ENCODE measurements at places on chromosomes 2 and 18. TPM values are rescaled to one million over a fixed set of nuclear protein-coding genes. Genes with fewer than 3 reads are reported as not detected.
A peak's percentile ranks its signal among the peaks of the same experiment; 100 is the strongest.

DNA sequence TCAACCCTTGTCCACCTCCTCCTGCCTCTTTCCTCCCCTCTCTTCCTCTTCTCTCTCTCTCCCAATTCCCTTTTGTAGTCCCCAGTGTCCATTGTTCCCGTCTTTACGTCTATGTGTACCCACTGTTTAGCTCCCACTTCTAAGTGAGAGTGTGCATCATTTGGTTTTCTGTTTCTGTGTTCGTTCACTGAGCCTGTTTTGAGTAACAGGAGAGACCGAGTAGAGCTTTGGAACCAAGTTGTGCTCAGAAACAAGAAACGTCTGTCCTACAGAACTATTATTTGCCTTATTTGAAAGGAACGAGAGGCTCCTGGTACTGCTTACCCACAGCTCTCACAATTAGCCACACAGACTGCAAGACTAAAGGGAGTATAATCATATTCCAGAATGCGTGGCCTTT lies 50.1 kb upstream of the MAPRE2 start:
- no peak overlapping the region for H3K4me3 ChIP-seq
- no peaks in the 10 kb centered on the region for H3K36me3 ChIP-seq
- no peaks in the 10 kb centered on the region for H3K27me3 ChIP-seq
- H3K27ac ChIP-seq: no peak overlapping the region
- DNase-seq: no peak

- DNase-seq: no peak
- H3K36me3 ChIP-seq: no peaks in the 10 kb centered on the region
- H3K4me1 ChIP-seq: peaks cover 4% of the 10 kb centered on the region
- no peak overlapping the region for H3K27ac ChIP-seq
Measured at GRCh38 chr2:110771547-110772382, 39.4 kb downstream of the ACOXL start.

DNA sequence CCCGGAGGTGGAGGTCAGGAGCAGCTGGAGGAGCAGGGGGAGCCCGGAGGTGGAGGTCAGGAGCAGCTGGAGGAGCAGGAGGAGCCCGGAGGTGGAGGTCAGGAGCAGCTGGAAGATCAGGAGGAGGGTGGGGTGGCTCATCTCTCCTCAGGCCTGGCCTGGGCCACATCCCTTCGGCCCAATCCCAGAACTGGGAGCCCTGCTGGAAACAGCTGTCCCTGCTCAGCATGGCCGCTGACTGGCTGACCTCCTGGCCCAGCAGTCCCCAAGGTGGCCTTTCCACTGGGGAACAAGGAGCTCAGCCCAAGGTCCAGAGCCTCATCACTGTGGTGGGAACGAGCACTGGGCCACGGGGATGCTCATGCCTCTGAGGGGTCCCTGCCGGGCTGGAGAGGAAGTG lies 66.6 kb upstream of the LAPTM4A start:
- H3K36me3 ChIP-seq: no peaks in the 10 kb centered on the region
- peaks cover 12% of the 10 kb centered on the region for H3K27me3 ChIP-seq
- H3K4me3 ChIP-seq: no peak overlapping the region
- DNase-seq: no peak
- no peaks in the 10 kb centered on the region for H3K4me1 ChIP-seq
- no peak overlapping the region for H3K27ac ChIP-seq

- no peak overlapping the region for H3K27ac ChIP-seq
- H3K4me3 ChIP-seq: no peak overlapping the region
- no peak for DNase-seq
Measured at GRCh38 chr2:86413296-86414094, 27.7 kb upstream of the KDM3A start.

DNA sequence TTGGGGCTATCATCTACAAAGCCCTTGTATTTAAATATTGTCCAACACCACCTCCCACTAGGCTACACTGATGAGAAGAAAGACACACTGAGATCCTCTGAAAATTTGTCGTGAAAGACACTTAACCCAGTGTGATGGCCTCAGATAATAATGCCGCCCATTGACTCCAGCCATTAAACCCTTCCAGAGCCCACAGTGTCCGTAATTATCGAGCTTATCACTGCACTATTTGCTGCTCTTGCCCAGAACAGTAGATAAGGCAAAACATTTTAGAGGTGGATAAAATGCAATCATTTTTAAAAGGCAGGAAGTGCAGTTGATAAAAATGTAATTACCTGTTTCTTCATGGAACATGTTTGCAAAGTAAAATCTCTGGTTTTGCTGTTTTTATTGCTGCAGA lies 121.3 kb upstream of the DDX18 start:
- H3K4me3 ChIP-seq: no peak overlapping the region
- H3K27ac ChIP-seq: no peak overlapping the region
- DNase-seq: no peak
- H3K4me1 ChIP-seq: no peaks in the 10 kb centered on the region
- no peaks in the 10 kb centered on the region for H3K36me3 ChIP-seq

DNA sequence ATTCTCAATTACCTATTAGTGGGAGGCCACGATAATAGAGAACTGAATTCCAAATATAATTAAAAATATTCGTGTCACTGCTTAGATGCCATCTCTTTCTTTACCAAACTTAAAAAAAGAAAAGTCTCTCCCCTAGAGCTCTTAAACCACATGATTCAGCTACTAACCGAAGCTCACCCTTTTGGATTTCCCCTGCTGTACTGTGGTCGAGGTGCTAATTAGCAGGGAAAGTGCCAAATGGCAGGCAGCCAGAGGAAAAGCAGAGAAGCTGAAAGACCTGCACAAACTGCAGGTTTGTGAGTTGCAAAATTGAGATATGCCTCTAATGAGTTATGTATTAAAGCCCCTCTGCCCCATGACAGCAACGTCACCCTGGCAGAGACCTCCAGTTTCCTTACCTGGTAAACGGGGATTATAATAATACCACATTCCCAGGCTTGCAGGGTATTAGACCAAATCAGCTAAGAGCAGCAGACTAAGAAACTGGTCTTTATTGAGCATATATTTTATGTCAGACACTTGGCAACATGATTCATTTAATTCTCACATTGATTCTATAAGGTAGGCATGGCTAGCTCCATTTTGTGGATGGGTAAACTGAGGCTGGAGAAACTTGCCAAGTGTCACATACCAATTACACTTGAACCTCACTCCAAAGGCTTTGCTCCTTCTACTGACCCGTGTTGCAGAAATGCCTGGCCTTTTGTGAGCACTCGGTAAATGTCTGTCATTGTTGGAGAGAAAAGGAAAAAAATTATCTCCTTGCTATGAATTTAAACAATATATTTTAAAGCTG lies 259.7 kb downstream of the LPIN1 start:
- H3K27ac ChIP-seq: no peak overlapping the region
- DNase-seq: peak; percentile 66
- H3K36me3 ChIP-seq: no peaks in the 10 kb centered on the region
- no peaks in the 10 kb centered on the region for H3K27me3 ChIP-seq
- H3K4me3 ChIP-seq: no peak overlapping the region
- H3K4me1 ChIP-seq: no peaks in the 10 kb centered on the region

DNA sequence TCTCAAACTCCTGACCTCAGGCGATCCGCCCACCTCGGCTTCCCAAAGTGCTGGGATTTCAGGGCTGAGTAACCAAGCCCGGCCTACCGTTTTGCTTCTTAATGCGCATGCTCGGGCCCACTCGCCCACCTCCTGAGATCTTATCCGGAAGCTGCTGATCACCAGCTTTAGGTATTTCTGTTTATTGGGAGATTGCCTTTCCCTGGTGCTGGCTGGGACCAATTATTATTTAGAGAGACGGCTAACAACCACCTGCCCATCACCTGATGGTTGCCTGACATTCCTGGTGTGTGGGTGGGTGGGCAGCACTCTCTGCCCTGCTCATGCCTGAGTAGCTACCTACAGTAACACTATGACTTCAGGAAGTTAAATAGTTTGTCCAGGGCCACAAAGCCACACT lies 56.3 kb upstream of the ZNF532 start:
- H3K27me3 ChIP-seq: no peaks in the 10 kb centered on the region
- H3K4me1 ChIP-seq: no peaks in the 10 kb centered on the region
- H3K27ac ChIP-seq: no peak overlapping the region
- no peaks in the 10 kb centered on the region for H3K36me3 ChIP-seq

DNA sequence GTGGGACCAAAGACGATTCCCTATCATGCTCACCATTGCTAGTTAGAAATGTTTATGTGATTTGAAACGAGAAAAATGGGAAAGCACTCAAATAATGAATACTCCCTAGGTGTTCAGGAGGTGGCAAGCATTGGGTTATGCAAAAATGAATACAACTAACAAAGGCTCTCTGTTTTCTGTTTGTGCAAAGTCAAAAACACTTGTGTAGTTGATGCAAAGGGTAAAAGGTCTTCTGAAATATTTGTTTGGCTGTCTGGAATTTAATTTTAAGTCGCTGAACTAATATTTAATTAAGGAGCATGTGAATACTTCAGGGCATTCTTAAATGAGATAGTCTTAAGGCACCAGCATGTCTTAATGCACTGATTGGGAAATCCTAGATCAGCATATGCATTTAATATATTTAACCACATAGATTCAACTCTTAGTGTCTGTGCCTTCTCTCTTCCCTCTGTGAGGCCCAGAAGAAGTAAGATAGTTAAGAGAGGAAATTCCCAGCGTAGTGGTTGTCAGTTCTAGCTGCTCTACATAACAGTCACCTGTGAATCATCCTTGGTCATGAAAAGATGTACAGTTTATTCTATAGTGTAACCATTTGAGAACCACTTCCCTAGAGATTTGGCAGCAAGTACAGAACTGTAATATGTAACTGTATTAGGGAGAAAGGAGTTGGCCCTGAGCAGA lies 111.9 kb downstream of the EPC2 start:
- H3K36me3 ChIP-seq: no peaks in the 10 kb centered on the region
- peaks cover 3% of the 10 kb centered on the region for H3K4me1 ChIP-seq
- no peak overlapping the region for H3K27ac ChIP-seq
- peak; percentile 46 for DNase-seq

DNA sequence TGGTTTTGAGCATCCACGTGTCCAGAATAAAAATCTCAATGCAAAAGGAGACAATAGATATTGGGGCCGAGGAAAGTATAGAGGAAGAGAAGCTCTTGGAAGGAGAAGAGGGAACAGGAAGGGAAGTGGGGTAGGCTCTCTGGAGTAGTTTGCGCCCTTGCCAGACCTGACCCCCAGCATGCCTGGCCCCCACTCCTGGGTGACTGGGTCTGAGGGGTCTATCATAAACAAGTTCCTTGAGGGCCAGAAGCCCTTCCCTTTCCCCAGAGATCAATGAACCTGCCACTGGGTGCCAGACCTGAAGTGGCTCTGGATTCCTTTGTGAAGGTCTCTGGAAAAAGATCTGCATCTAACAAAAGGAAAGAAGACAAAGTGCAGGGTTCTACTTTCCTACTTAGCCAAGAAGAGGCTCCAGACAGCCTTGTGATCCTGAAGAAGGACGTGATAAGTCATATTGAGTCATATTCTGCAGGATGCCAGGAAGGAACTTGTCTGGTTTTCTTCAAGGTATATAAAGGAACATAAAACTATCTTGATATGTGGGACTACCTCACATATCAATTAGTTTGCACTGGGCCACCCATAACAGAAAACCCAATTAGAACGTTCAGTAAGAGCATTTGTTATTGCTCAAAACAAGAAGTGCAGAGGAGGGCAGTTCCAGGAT lies 18.7 kb upstream of the ATOH8 start:
- peak; percentile 60 for DNase-seq
- no peak overlapping the region for H3K4me3 ChIP-seq
- H3K36me3 ChIP-seq: no peaks in the 10 kb centered on the region

GRCh38 chr2:164826293-164827243 lies 15.1 kb downstream of the COBLL1 start:
- H3K4me3 ChIP-seq: no peak overlapping the region
- H3K36me3 ChIP-seq: no peaks in the 10 kb centered on the region
- no peaks in the 10 kb centered on the region for H3K27me3 ChIP-seq
- H3K4me1 ChIP-seq: peaks cover 5% of the 10 kb centered on the region

- peaks cover 3% of the 10 kb centered on the region for H3K27me3 ChIP-seq
- no peak for DNase-seq
- no peak overlapping the region for H3K4me3 ChIP-seq
- H3K4me1 ChIP-seq: no peaks in the 10 kb centered on the region
- H3K36me3 ChIP-seq: no peaks in the 10 kb centered on the region
- H3K27ac ChIP-seq: no peak overlapping the region
Measured at GRCh38 chr2:119204525-119204924, 19.1 kb upstream of the STEAP3 start.

- H3K4me1 ChIP-seq: peaks cover 6% of the 10 kb centered on the region
- peak; percentile 59 for DNase-seq
- H3K36me3 ChIP-seq: no peaks in the 10 kb centered on the region
- H3K4me3 ChIP-seq: no peak overlapping the region
- H3K27me3 ChIP-seq: no peaks in the 10 kb centered on the region
Measured at GRCh38 chr2:191202209-191202721, 42.9 kb upstream of the MYO1B start.

GRCh38 chr2:34307636-34308035 lies 708.5 kb upstream of the FAM98A start:
- no peaks in the 10 kb centered on the region for H3K4me1 ChIP-seq
- H3K4me3 ChIP-seq: no peak overlapping the region
- no peaks in the 10 kb centered on the region for H3K36me3 ChIP-seq
- H3K27ac ChIP-seq: no peak overlapping the region
- no peaks in the 10 kb centered on the region for H3K27me3 ChIP-seq

- no peaks in the 10 kb centered on the region for H3K27me3 ChIP-seq
- no peak overlapping the region for H3K27ac ChIP-seq
- DNase-seq: no peak
- H3K4me3 ChIP-seq: no peak overlapping the region
Measured at GRCh38 chr2:111642586-111643327, 241.2 kb downstream of the ANAPC1 start.

DNA sequence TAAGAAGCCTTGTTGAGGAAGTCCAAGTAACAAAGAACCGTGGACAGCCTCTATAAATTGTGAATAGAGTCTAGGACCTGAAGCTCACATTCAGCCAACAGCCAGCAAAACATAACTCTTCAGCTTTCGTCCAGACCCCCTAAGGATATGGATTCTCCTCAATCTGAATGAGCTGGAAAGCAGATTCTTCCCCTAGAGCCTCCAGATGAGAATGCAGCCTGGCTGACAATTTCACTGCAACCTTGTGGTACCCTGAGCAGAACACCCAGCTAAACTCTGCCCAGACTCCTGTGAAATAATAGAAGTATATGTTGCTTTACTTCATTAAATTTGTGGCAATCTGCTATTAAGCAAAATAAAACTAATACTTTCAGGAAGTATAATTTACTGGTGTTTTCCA lies 483.5 kb upstream of the SLC8A1 start:
- H3K4me3 ChIP-seq: no peak overlapping the region
- H3K27ac ChIP-seq: no peak overlapping the region
- no peaks in the 10 kb centered on the region for H3K4me1 ChIP-seq

DNA sequence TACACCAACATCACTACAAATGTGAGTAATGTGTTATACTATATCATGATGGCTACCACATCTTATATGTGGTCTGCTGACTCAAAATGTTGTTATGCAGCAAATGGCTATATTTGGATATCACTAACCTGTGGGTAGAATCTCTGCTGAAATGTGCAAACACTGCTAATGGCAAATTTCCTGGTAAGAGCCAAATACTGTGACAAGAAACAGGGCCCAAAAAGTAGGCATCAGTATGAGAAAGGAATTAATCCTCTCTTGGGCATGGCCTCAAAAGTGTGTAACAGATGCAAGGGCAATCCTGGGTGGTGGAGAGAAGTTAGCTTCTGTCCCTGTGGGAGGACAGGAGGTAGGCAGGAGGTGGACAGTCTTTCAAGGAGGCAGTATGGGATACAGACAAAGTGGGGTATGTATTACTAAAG lies 13.3 kb downstream of the ATF2 start:
- no peak overlapping the region for H3K27ac ChIP-seq
- H3K4me3 ChIP-seq: no peak overlapping the region
- peak; percentile 64 for DNase-seq
- H3K27me3 ChIP-seq: no peaks in the 10 kb centered on the region

GRCh38 chr2:239696559-239697207 lies 295.9 kb upstream of the HDAC4 start:
- no peaks in the 10 kb centered on the region for H3K4me1 ChIP-seq
- H3K4me3 ChIP-seq: no peak overlapping the region
- no peaks in the 10 kb centered on the region for H3K27me3 ChIP-seq
- H3K27ac ChIP-seq: no peak overlapping the region
- no peak for DNase-seq

The REG1B gene
- not detected for total RNA-seq

The C2orf15 gene
- total RNA-seq: under 0.01 TPM

The INHBB gene
- not detected for total RNA-seq

The TMEM169 gene
- 0.26 TPM for total RNA-seq

The SERPINB12 gene
- total RNA-seq: not detected
